ENCODE measurements at places on chromosomes 16 and 17.

GRCh38 chr16:78483124-78483992 is 383.9 kb downstream of the WWOX start:
- ATAC-seq, result no peak

- ATAC-seq, result peak; percentile 61
Observed at GRCh38 chr16:11689031-11689840, 21.0 kb downstream of the SNN start.

GRCh38 chr17:44213403-44214229 is 5.9 kb downstream of the UBTF start:
- no peak for ATAC-seq

DNA sequence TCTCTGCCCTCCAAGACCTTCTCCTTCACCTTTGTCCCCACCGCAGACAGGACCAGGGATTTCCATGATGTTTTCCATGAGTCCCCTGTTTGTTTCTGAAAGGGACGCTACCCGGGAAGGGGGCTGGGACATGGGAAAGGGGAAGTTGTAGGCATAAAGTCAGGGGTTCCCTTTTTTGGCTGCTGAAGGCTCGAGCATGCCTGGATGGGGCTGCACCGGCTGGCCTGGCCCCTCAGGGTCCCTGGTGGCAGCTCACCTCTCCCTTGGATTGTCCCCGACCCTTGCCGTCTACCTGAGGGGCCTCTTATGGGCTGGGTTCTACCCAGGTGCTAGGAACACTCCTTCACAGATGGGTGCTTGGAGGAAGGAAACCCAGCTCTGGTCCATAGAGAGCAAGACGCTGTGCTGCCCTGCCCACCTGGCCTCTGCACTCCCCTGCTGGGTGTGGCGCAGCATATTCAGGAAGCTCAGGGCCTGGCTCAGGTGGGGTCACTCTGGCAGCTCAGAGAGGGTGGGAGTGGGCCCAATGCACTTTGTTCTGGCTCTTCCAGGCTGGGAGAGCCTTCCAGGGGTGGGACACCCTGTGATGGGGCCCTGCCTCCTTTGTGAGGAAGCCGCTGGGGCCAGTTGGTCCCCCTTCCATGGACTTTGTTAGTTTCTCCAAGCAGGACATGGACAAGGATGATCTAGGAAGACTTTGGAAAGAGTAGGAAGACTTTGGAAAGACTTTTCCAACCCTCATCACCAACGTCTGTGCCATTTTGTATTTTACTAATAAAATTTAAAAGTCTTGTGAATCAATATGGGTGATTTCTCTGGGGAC is 12.2 kb downstream of the CX3CL1 start:
- no peak for ATAC-seq

- no peak for ATAC-seq
Observed at GRCh38 chr17:45846223-45846622, 1.5 kb downstream of the SPPL2C start.

- ATAC-seq, result peak; percentile 21
Observed at GRCh38 chr16:79595931-79596450, 4.5 kb downstream of the MAF start.

- no peak for ATAC-seq
Observed at GRCh38 chr17:77681861-77682260, 276.6 kb upstream of the TNRC6C start.

DNA sequence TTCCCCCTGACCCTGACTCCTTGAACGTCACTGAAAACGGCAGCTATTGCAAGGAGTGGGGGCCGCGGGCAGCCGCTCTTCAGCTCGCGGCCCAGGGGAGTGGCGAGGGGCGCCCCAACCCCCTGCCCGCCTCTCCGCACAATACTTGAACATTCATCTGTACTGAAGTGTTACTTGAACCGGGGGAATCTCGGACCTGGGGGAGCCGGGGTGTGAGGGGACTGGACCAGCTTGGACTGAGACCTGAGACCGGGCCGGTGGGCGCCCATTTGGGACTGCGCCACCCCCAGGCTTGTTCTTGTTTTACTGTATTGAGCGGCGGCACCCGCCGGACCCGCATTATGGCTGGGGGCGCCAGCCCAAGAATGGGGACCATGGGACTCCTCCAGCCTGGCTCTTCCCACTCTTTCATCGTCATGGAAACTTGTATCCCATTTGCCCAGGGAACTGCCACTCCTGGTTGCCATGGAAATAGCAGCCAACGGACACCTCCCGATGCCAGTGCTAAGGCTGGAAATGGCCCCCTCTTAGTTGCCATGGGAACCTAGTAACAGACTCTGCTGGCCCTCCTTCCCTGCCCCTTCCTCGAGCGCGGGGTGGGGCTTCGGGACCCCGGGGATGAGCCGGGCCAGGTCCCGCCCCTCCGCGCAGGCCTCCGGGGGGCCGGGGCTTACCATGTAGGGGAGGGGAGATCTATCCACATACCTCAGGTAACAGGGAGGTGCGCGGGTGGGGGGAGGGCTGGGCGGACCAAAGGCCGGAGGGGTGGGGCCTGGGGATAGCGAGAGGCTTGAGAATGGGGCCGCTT is 805 bp upstream of the ORAI3 start:
- no peak for ATAC-seq

- no peak for ATAC-seq
Observed at GRCh38 chr16:85965125-85965524, 66.2 kb downstream of the IRF8 start.

- ATAC-seq, result no peak
Observed at GRCh38 chr17:38851434-38851833, 2.1 kb downstream of the RPL23 start.

- no peak for ATAC-seq
Observed at GRCh38 chr16:84763629-84764028, 56.2 kb upstream of the CRISPLD2 start.

- ATAC-seq, result no peak
Observed at GRCh38 chr16:12419151-12419550, 384.5 kb downstream of the CPPED1 start.

DNA sequence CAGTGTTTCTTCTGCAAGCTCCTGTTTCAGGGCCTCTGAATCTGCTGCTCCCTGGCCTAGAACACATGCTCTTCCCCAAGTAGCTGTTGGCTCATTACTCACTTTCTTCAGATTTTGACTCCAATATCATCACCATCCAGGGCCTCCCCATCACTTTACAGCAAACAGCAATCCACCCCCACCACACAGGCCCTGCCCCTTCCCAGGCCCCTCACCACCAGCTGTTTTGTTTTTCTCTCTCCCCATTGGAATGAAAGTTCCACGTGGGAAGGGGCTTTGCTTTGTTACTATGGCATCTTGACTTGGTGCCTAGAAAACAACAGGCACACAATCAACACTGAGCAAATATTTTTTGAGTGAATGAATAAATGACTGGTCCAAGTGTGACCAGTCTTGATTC is 4.0 kb downstream of the TMEM170A start:
- ATAC-seq, result no peak

DNA sequence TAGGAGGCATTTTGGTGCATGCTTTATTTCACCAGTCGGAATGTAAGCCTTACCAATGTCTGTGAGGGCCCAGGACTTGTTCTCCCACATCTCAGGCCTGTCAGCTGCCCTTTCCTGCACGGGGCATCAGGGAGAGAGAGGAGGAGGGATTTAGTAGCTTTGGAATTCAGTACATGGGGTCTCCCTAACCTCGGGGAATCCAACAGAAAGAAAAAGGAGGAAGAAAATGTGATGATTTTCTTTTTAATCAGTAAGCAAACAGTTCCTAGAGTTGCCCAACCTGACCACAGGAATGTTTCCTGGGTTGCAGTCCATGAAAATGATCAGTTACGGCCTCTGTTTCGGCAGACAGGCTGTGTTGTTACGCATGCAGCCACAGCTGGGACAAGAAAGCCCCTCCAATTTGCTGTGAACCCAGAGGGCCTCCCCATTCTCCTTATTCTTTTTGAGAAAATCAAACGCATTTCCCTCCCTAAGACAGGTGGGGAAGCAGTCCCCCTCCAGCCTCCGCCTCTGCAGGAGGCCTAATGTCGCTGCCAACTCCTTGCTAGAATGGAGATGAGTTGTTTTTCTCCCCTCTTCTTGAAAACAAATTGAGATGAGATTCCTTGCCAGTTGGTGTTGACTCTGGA is 53.1 kb upstream of the TANGO6 start:
- no peak for ATAC-seq

DNA sequence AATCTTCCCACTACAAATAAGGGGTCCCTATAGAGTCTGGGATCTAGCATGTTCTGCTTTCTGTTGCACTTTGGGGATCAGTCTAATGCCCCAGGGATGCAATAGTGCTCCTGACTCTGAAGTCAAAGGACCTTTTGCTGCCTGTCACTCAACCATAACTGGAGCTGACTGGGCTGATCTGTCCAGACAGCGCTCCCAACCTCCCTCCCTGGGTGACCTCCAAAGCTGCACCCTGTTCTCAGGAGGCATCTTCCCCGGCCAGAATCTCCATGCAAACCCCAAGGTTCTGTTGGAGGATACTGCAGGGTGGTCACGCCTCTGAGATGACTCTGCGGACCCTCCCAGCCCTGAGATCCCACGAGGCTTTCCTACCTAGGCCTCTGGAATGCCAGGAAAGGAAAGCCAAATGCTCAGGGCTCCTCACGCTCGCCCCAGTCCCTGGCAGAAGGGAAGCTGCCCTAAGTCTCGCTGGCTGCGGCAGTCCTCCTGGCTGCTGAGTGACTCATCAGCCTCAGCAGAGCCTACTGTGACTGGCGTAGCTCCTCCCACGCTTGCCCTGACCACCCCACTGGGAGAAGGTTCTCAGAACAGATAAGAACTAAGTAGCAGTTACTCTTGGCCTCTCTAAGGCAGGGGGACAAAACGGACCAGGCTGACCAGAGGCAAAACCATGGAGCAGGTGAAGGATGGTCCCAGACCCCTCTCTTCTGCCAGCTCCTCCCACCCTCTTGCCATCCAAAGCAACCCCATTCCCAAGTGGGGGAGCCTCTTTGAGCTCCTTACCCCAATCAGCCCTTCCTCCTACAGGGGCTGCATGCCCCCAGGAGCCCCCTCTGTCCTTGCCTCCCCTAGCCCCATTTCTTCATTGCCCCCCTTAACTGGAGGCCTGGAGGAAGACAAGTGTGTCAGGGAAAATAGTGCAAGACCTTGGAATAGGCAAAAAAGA is 124.1 kb upstream of the TNRC6C start:
- peak; percentile 86 for ATAC-seq

DNA sequence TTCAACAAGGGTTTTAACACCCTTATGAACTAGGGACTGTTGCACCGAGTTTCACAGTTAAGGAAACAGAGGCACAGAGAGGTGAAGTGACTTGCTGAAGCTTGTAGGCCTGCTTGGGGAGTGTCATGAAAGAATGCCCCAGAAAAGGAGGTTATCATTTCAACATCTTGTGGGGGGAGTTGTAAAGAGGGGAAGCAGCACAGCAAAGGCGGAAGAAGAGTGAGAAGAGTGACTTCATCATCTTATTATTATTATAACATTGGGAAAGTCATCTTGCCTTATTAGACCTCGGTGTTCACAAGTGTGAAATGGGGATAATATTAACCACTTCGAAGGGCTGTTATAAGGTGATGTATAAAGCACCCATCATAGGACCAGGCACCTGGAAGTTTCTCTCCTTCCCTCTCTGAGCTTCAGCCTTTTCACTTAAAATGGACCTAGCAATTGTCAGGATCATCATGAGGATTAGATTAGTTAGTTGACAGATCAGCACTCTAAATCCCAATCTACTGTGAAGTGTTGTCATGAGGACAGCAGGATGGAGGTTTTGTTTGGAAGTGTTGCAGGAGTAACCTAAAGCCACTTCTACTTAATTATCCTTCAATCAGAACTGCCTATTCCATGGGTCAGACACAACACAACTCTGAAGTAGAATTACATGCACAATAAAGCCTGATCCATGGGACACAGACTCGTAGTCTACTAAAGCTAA is 2.3 kb downstream of the CCL4 start:
- no peak for ATAC-seq

DNA sequence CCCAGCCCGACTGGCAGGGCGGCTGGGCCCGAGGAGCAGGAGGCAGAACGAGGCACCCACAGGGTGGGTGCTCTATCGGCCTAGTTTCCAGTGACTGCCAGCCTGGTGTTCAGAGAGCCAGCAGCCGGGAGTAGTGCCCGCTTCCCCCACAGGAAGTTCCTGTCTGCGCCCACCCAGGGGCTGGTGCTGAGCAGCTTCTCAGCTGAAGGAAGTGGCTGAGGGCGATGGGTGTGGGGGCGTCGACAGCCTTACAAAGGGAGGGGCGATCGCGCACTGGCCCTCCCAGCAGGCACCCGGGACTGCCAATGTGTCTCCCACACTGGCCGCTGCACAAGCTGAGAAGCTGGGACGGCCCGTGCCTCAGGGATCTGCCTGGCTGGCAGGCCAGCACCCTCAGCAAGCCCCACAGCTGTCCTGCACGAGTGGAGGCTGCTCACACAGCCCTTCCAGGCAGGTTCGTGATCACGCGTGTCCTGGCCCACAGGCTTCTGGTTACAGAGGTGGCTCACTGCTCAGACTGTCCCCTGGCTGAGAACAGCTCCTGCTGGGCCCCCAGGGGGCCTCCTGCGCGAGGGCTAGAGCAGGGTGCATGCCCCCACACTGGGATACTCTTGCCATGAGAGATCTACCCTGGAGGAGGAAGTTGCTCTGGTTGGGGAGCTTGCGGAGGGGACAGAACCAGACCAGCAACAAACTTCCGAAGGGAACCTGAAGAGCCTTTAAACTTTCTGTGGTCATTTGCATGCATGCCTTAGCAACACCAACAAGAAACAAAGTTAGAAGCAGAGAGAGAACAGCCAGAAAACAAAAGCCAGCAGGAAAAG is 2.5 kb downstream of the RNF166 start:
- ATAC-seq, result peak; percentile 38

DNA sequence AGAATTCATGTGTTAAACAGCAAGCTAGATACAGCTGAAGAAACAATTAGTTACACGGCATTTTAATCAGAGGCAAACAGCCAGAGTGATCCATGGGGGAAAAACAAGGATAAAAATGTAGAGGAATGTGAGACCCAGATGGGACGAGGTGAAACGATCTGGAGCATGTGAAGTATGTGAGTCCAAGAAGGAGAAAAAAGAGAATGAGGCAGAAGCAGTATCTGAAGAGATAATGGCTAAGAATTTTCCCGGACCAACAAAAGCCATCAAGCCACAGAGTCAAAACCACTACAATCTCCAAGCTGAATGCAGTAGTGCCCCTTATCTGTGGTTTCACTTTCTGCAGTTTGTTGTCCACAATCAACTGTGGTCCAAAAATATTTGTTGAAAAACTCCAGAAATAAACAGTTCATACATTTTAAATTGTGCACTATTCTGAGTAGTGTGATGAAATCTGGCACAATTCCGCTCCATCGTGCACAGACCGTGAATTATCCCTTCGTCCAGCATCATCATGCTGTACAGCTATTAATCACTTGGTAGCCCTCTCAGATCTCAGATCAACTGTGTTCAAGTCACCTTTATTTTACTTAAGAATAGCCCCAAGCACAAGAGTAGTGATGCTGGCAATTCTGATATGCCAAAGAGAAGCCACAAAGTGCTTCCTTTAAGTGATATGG is 18.8 kb downstream of the MYH10 start:
- ATAC-seq, result no peak

All from activated T-helper 17 cell treated with anti-CD3 and anti-CD28 coated beads, Interleukin-2, amount 50 U/mL, for 72 hours (primary cell).